ENCODE measurements at places on chromosomes 2 and 18.

DNA sequence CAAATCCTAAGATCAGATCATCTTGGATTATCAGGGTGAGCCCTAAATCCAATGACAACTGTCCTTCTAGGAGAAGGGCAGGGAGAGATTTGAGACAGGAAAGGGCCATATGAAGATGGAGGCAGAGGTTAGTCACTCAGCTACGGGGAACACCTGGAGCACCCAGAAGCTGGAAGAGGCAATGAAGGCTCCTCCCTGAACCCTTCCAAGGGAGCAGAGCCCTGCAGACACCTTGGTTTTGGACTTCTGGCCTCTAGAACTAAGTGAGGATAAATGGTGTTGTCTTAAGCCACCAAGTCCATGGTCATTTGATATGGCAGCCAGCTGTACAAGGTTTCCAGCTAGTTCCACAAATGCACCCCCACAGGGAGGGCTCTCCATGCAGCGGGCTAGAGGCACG lies 6.9 kb upstream of the PTPN2 start:
- DNase-seq: no peak

DNA sequence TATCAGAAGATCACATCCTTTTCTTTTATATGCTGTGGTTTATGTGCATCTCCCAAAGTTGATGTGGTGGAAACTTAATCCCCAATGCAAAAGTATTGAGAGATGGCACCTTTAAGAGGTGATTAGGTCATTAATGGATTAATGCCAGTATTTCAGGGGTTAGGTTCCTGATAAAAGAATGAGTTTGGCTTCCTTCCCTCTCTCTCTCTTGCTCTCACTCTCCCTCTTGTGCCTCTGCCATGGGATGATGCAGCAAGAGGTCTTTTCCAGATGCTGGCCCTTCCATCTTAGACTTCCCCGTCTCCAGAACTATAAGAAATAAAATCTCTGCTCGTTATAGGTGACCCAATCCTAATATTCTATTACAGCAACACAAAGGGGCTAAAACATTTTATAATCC lies 85.0 kb downstream of the TTC27 start:
- DNase-seq: no peak

DNA sequence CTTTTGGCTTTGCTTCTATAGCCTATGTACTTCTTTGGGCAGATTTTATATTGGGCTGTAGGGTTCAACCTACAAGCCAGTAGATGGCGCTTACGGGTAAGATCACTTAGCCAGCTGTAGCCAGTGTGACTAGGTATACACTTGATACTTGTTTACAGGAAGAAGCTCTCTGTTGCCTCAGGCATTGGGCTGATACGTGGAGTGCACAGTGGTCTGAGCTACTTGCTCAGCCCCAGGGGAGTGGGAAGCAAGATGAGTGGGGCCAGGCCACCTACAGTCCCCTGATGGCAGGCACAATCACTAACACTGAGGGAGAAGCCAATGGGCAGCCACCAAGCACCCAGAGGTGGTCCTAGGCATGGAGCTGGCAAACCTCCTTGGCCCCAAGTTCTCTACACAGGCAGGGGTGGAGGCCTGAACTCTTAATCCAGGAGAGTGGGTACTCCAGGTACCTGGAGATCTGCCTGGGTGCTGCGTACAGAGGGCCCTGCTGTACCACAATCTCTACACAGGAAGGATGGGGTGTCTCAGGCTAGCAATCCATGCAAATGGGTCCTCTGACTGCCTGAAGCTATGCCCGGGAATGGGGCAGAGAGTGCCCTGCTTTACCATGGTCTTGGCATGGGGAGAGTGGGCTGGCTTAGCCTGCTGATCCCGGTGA lies 122.2 kb downstream of the NCOA1 start:
- no peak for DNase-seq

GRCh38 chr2:85674417-85674816 lies 6.4 kb upstream of the SFTPB start:
- no peak for DNase-seq

DNA sequence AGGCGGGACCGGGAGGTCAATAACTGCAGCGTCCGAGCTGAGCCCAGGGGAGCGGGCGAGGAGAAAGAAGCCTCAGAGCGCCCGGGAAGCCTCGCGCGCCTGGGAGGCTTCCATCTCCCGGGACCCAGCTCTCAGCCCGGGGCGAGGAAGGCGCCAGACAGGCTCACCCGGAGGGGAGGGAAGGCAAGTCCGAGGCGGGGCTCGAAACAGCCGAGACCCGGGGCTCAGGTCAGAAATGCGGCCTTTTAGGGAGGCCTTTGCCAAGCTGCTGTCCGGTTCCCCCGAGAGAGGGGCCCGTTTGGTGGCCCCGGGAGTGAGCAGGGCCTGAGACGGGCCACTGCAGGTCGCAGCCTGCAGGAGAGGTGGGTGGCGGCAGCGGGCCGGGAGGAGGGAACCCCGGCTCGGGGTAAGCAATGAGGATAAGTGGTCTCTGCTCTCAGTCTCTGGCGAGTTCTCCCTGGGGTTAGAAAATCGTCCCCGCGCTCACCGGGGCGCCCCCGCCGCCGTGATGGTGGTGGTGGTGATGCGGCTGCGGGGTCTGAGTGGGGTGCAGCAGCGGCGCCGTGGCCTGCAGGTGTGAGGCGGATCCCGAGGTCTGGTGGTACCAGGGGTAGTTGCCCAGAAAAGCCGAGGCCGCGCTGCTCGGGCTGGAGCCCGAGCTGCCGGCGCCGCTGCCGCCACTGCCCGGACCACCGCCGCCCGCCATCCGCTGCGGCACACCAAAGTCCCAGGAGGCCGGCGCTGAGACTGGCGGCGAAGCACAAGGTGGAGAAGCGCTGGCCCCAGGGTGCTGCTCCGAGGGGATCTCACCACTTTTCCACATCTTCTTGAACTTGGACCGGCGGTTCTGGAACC lies 2.4 kb downstream of the DLX2 start:
- no peak for DNase-seq

- no peak for DNase-seq
These were observed 1678.6 kb upstream of the CELF4 start for GRCh38 chr18:39244242-39244641.

GRCh38 chr2:34738691-34739090 lies 1139.6 kb upstream of the FAM98A start:
- no peak for DNase-seq

- no peak for DNase-seq
These were observed 35.7 kb upstream of the CABLES1 start for GRCh38 chr18:23099621-23100020.

DNA sequence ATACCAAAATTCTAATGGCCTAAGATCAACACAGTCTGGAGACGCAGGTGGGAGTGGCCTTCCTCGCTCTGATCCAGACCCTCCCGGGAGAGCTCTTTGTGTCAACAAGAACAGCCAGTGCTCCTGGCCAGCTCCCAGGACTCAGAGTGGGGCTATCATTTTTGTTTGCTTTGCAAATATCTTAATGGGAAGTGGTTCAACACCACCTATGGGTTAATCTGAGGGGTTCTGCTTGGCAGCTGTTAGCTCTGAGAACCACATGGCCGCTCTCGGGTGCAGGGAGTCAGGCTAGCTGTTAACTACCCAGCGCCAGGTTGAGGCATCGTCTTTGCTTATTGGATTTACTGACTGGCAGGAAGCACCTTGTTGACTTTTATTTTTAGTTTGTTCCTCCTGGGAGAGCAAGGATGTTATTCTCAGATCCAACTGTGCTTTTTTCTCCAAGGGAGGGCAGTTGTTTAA lies 184.8 kb upstream of the SP5 start:
- DNase-seq: no peak

DNA sequence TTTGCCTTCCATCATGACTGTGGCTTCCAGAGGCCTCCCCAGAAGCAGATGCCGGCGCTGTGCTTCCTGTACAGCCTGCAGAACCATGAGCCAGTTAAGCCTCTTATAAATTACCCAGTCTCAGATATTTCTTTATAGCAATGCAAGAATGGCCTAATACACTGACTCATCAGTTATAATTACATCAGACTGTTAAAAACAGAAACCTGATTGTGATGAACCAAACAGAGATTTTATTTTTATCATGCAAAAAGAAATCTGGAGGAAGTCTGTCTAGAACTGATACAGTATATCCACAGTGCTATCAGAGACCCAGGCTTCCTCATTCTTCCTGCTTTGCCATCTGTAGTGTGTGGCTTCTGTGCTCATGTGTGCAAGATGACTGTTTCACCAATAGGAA lies 93.4 kb upstream of the MEX3C start:
- DNase-seq: no peak

GRCh38 chr2:14180333-14180732 lies 452.2 kb upstream of the LRATD1 start:
- DNase-seq: no peak

GRCh38 chr2:160362018-160362417 lies 131.6 kb downstream of the RBMS1 start:
- no peak for DNase-seq

GRCh38 chr2:210611466-210611865 lies 55.1 kb downstream of the CPS1 start:
- DNase-seq: no peak

GRCh38 chr2:5121642-5122041 lies 570.5 kb upstream of the SOX11 start:
- DNase-seq: no peak

DNA sequence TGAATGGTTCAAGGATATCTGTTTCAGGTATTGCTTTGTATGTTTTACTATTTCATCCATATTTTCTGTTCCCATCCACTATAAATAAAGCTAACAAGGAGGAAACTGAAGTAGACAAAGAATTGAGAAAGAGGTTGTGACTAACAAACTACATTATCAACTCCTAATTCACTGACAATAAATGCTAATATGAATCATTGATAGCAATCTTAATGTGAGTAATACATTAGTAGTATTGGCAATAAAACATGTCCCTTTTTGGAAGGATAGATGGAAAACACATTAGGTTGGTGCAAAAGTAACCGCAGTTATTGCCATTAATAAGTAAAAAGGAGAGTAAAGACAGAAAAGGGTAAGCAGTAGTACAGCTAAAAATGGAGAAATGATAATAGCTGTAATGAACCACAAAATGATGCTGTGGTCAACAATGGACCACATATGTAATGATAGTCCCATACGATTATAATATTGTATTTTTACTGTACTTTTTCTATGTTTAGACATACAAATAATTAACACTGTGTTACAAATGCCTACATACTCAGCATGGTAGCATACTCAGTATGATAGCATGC lies 104.7 kb downstream of the THADA start:
- no peak for DNase-seq

GRCh38 chr2:169131587-169132512 lies 62.5 kb downstream of the DHRS9 start:
- DNase-seq: no peak

GRCh38 chr2:225171350-225171749 lies 129.1 kb upstream of the DOCK10 start:
- no peak for DNase-seq

GRCh38 chr18:36653870-36654269 lies 174.9 kb downstream of the TPGS2 start:
- DNase-seq: no peak

DNA sequence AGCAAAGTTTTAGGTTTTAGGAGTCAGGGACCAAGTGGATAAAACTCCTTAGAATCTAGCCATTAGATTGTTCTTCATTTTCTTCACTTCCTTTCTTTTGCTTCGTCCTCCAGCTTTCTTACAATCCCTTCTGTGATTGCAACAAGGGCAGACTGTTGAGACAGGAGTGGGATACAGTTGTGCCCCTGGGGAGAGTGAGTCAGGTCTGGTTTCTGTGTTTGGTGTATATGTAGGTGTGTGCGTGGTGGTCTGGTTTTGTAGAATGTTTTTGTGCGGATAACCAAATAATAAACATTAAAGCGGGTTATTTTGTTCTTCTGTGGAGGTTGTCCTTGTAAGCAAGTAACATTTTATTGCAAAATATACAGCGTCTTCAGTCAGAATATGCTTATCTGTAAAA lies 7.3 kb downstream of the INSIG2 start:
- DNase-seq: no peak

DNA sequence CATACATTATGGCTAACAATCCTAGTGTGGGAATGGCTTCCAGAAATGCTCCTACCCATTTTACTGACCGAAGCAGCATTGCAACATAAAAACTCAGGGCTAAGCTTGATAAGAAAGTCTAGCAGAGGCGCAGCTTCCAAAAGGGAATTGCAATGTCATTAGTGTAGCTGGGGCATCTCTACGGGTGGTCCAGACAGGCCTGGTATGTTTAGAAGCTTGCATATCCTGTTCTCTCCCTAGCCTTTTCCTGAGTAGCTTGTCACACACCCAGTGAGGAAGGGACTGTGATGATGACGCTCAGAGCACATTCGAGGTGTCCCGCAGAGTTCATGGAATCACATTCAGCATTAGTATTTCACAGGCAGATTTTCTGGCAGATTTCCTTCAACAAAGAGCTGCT lies 38.0 kb upstream of the COL5A2 start:
- no peak for DNase-seq

GRCh38 chr2:13714466-13714865 lies 918.1 kb upstream of the LRATD1 start:
- no peak for DNase-seq

DNA sequence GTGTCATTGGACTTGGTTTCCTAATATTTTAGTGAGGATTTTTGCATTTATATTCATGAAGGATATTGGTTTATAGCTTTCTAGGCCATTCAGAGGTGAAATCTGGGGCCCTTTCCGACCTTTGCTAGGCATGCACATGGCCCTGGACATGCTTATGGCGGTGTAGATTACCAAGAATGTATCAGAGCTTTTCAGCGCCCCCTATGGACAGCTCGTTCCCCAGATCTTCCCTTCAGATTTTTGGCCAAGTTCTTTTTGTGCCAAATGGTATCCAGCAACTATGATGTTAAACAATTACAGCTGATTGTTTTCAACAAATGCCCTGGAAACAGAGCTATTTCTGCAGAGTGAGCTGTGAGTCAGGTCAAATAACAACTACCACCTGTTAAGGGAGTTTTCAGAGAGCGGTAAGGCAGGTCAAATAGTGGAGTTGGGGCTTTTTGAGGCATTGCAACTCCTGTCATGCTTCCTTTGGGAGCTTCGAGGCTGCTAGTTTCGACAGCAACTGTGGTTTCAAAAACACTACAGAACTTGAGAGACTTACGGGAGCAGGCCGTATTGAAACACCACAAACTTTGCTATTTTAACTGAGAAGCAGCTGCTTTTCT lies 188.3 kb downstream of the ZNF516 start:
- DNase-seq: no peak
